Amniotic epithelial cell (primary cell): ENCODE measurements at places on chromosomes 1 and 21.

DNA sequence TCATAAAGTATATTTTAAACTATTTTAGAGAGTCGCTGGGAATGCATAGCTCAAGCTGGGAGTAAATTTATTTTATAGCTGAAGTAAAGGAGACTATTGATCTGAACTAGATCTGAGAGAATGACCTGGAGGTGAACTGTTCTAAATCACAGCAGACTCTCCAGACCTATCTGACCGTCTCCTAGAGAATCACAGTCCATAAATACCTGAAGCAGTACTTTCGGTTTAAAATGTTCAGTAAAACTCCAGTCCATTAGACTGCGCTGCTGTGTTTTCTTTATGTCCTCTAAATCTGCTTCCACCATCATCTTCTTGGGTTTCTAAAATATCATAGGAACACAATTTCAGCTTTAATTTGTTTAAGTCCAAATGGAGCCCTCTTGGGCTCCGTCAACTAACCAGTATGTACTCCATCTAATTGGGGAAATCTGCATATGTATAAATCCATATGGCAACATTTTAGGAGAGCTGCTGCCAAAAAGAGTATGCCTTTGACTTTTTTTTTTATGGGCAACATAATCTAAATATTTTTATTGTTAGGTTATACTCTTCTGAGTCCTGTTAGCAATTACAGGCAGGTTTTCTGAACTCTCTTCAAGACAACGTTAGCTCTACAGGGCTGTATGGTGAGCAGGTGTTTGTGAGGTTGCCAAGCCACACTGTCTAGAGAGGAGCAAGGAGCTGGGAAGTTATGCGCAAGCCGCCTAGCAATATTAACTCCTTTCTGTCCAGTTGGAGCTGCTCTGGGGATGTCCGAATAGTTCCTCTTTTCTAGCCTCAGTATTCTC lies 111.2 kb downstream of the SPAG17 start:
- DNase-seq: no peak

DNA sequence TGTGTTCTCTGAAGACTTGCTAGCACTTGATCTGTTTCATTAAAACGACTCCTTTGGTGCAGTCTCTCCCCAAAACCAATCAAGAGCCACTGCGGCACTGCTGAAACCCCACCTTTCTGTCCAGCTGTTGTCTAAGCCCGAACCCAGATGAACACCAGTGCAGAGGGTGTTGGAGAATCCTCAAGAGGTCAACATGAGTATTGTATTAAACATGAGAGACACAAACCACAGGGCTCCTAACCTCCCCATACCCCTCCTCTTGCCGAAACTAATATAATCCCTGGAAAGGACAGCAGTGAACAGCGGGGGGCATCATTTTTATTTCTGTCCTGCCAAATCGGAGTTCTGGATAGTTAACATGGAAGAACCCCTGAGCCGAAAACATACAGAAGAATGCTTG lies 333.9 kb downstream of the CAMTA1 start:
- no peak for DNase-seq

DNA sequence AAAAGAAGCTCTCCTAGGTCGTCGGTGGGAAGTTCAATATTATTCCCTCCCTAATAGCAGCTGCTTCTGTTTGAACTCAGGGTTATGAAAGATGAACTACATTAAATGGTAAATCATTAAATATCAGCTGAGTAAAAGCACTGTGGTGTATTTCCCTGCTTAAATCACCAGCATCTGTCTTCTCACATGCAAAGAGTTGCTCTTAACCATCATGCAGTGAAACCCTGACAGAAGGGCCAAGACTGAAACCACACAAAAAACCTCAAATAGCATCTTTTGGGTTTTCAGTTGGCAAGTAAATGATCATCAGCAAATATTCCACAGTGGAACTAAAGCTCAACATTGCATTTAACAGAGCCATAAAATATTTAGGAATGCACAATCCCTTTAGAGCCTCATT lies 380.0 kb upstream of the ADGRL2 start:
- no peak for DNase-seq

GRCh38 chr1:28950449-28950848 lies 36.1 kb downstream of the EPB41 start:
- DNase-seq: no peak

GRCh38 chr1:13996334-13996733 lies 296.3 kb downstream of the PRDM2 start:
- DNase-seq: no peak

- peak; percentile 72 for DNase-seq
Observed at GRCh38 chr1:172269644-172270043, 150.8 kb upstream of the C1orf105 start.
